ENCODE measurements at places on chromosomes 16 and 17. TPM values are rescaled to one million over a fixed set of nuclear protein-coding genes. Genes with fewer than 3 reads are reported as not detected.

The PITPNC1 gene
- 25.7 TPM for total RNA-seq

The TP53TG3C gene
- total RNA-seq = not detected

The FBXL19 gene
- 9.8 TPM for total RNA-seq

The SEZ6L2 gene
- total RNA-seq = 1.4 TPM

The WNT9B gene
- not detected for total RNA-seq

The MT1H gene
- not detected for total RNA-seq

The CDC6 gene
- 2.9 TPM for total RNA-seq

The NOS2 gene
- total RNA-seq = 0.16 TPM

The OR1D2 gene
- not detected for total RNA-seq

The CMTM2 gene
- not detected for total RNA-seq

The SALL1 gene
- 0.16 TPM for total RNA-seq

The KRT32 gene
- total RNA-seq = 0.09 TPM

The ZNF771 gene
- 12.6 TPM for total RNA-seq

The KRT16 gene
- total RNA-seq = 2.0 TPM

The IL17C gene
- total RNA-seq = not detected

The TBC1D3E gene
- not detected for total RNA-seq

The PDE6G gene
- 0.63 TPM for total RNA-seq

The CHRNE gene
- 4.9 TPM for total RNA-seq

The EVI2A gene
- total RNA-seq = 11.0 TPM

The HS3ST3B1 gene
- 2.3 TPM for total RNA-seq

The STX4 gene
- total RNA-seq = 24.2 TPM

The C17orf107 gene
- 4.5 TPM for total RNA-seq

The TK2 gene
- total RNA-seq = 101 TPM

The KCNAB3 gene
- total RNA-seq = not detected

The TNFSF12 gene
- total RNA-seq = 14.5 TPM

The DHRS13 gene
- 8.3 TPM for total RNA-seq

The COG1 gene
- 28.1 TPM for total RNA-seq

The SLC22A31 gene
- not detected for total RNA-seq

The DGKE gene
- total RNA-seq = 5.2 TPM

The FZD2 gene
- 16.4 TPM for total RNA-seq

The SLC9A5 gene
- 0.65 TPM for total RNA-seq

The MSL1 gene
- total RNA-seq = 64.1 TPM

The WIPI1 gene
- 78.1 TPM for total RNA-seq

The IQCK gene
- total RNA-seq = 22.3 TPM

The CHST5 gene
- not detected for total RNA-seq

The GGNBP2 gene
- 68.1 TPM for total RNA-seq

The TMEM219 gene
- 57.3 TPM for total RNA-seq

The GAA gene
- total RNA-seq = 66.6 TPM
